ENCODE measurements at places on chromosomes 4 and X.

- no peak for DNase-seq
These were observed 348.7 kb downstream of the BMPR1B start for GRCh38 chr4:95106408-95106928.

- DNase-seq: no peak
These were observed 228.9 kb upstream of the TTC29 start for GRCh38 chr4:147174591-147174990.

GRCh38 chrX:119488749-119489148 is 20.5 kb downstream of the SLC25A5 start:
- no peak for DNase-seq

DNA sequence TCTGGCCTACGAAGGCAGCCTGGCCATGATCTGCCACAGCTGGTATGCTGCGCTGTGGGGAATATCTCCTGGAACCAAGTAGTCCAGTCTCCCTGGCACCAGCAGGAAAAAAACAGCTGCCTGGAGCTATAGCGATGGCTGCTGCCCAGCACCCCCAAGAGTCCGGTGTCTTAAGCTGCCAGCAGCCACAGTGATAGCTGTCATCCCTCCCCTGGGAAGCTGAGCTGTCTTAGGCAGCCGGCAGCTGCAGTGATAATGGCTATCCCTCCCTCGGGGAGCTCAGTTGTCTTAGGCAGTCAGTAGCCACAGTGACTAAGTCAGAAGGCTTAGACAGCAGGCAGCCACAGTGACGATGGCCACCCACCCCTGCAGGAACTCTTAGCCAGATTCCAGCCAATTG is 205.1 kb downstream of the STPG2 start:
- DNase-seq: no peak

- no peak for DNase-seq
These were observed 763.7 kb downstream of the DMD start for GRCh38 chrX:32447640-32448039.

DNA sequence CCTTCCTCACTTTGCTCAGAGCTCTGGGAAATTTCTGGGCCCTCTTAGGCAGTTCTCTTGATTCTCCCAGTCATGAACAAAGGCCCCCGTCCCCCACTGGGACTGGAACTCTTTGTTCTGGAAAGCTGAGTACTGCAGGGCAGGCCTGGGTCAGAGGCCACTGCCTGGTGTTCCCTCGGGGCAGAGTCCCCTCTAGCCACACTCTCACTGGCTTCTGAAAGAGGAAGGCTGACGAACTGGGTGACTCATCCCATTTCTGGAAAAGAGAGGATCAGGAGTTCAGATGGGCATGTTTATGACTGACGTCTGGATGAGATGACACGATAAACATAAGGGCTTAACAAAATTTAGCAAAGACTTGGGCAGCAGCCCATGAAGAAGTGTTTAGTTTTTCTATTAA is 47.7 kb downstream of the DDX3X start:
- no peak for DNase-seq

DNA sequence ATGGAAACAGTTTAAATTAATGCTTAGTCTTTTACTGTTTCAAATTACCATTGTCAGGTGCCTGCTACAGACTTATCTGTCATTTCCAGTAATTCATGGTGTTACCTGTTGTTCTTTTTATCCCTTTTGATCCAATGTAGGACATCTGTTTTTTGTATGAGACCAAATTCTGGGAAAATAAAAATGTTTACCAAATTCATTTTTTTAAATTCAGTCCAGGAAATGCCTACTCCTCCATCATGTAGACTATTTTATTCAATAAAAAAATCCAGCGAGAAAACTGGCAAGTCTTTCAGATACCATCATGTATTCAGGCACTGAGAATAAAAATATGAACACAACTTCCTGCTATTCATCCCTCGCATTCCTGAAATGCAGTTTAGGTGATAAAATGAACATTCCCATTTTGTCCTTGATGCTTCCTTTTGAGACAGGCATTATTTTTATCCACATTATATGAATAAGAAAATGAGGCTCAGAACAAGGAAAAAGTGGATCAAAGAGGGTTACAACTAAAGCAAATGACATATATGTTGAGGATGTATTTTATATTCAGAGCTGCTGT is 584.2 kb downstream of the SPRY1 start:
- DNase-seq: no peak

GRCh38 chr4:42397635-42398170 is 415 bp downstream of the SHISA3 start:
- DNase-seq: no peak

DNA sequence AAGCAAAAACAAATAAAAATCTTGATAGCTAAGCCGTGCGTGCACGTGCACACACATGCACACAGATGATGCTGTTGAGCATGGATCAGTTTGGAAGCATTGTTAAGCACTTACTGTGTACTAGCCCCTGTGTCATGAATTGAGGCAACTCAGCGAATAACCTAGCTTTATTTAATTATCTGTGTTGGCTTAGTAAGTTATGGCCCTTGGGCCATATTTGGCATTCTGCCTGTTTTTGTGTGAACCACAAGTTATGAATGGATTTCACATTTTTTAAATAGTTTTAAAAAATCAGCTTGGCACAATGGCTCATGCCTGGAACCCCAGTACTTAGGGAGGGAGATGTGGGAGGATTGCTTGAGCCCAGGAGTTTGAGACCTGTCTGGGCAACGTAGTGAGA is 113.6 kb upstream of the CBLL2 start:
- DNase-seq: no peak

- no peak for DNase-seq
These were observed 162.9 kb downstream of the NSUN7 start for GRCh38 chr4:40912460-40913184.

DNA sequence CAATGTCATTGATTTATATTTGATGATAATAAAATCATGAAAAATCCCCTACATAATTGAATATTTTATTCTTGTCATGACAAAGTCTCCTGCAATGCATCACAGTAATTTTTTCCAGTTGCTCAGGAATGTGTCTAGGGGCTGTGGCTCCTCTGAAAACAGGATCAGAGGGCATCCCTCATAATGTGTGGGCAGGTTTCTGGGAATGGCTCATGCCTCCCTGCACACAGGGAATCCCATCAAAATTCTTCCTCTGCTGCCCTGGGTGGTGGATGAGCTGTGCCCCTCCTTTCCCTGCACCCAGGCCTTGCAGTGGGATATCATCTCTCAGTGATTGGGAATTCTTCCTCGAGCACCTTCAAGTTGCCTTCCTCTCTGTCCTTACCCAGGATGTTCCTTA is 20.4 kb upstream of the PUDP start:
- no peak for DNase-seq

GRCh38 chr4:7516096-7516772 is 81.5 kb upstream of the PSAPL1 start:
- DNase-seq: no peak

DNA sequence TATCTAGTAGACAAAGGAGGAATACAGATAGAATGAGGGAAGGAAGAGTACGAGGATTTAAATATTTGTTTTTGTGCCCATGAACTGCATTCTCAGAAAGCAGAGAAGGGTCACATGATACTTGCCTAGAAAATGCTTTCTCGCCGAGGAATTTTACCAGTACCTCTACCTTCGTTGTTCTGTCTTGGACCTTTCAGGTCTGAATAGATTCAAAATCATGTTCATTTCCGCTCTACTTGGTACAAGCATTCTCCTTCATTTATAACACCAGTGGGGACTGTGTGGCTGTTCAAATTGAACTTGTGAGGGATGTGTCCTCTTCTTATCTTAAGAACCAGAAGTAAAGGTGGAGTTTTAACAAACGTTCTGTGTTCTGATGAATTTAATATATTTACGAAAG is 1.9 kb downstream of the USP38 start:
- no peak for DNase-seq

GRCh38 chrX:40749681-40750494 is 14.5 kb upstream of the MED14 start:
- no peak for DNase-seq

DNA sequence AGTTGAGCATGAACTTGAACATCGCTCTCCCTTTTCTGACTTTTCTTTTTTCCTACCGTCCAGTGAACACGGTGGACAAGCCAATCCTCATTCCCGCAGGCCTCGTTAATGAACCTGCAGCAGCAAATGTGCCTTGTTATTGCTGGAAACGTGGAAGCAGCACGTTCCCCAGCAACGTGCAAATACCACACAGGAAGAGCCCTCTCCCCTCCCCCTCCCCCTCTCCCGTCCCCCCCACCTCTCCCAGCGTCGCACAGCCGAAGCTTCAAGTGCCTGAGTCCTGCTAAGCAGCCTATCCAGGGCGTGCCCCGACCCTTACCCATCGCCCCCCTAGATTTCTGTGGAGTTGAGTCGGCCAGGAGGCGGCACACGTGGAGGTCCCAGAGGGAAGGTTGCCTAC is 219.9 kb downstream of the BCOR start:
- DNase-seq: no peak

- DNase-seq: no peak
These were observed 79.7 kb upstream of the PRSS48 start for GRCh38 chr4:151197247-151197646.

DNA sequence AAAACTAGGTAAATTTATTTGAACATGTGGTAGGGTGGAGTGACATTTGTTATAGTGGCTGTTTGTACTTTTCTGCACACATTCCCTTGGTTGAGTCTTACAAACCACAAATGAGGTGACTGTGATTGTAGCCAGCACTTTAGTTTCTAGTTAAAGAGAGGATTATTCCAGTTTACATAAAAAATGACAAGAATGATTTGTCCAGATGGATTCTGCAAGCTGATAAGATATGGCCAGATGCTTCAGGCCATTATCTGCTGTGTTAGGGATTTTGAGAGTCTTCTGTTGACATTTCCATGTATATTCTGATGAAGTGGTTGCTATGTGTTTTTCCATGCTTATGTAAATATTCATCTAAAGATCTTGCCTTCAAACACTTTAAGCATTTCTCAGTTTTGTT is 31.0 kb upstream of the PDE5A start:
- no peak for DNase-seq

GRCh38 chr4:73735231-73735630 is 5.1 kb upstream of the CXCL8 start:
- no peak for DNase-seq

DNA sequence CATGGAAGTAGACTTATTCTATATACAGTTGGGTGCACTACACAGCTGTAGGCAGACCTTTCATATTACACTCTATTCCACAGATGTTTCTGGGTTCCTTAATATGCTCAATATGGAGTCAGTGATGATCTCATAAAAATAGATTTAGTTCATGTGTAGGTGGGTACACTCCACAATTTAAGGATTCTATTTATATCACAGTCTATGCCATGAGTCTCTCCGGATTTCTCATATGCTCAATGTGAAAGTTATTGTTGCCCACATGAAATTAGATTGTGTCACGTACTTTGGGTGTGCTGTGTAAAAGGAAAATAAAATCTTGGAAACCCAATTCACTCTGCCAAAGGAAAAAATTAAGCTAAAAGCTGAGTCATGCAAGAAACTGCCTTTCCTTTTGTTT is 32.5 kb upstream of the TASL start:
- DNase-seq: no peak

DNA sequence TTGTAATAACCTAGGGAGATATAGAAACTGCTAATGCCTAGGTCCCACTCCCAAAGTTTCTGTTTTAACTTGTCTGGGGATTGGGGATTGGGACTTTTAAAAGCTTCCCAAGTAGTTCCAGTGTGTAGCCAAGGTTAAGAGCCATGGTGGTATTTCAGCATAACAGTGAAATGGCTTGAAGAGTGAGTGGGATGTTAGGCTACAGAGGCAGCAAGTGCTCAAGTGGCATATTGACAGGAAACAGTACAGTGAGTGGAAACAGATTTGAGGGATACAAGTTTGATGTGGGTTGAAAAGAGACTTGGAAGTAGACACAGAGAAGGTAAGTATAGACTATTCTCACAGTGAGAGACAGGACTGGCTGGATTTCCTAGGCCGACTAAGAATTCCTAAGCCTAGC is 217.6 kb upstream of the CNKSR2 start:
- DNase-seq: no peak

DNA sequence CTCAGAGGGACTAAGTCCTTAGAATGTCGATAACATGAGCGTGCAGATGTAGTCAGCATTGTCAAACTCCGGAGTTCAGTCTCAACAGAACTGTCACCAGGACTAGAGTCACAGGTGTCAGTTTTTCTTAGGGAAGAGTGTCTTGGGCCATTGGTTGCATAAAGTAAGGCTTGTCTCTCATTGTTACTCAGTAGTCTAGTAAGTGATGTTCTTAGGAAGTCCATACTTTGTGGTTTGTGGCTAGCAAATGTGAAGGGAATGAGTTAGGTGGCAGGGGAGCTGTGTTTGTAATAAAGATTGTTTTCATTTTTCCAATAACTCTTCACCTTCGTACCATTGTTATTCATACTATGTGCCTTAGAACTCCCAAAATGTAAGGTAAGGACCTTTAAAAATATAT is 119.6 kb downstream of the AFF2 start:
- DNase-seq: no peak

DNA sequence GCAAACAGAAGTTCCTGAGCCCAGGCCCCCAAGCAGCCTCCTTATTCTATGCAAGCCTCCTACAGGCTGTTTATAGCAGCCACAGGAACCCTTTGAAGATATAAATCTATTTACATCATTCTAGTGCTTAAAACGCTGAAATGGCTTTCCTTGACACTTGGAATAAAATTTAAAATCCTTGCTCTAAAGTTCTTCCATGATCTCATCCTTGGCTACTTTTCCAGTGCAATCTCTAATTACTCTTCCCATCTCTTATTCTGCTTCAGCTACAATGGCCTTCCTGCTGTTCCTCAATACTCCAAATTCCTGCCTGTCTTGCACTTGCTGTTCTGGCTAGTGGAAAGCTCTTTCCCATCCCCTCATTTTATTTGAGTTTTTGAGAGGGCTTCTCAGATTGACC is 634.2 kb upstream of the NR3C2 start:
- no peak for DNase-seq

DNA sequence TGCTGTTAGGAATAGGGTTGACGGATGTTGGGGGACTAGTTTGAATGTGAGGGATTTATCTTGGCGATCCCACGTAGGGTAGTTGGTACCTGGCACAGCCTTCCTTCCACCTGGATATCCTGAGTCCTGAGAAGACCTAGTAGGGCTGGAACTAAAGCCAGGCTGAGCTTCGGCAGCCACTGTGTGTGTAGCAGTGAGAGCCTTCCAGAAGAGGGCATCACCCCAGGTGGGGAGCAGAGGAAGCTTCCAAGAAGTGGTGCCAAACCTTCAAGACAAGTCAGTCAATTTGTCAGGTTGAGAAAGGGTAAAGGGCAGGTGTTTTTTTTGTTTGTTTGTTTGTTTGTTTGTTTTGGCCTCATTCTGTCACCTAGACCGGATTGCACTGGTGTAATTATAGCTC is 1.2 kb upstream of the FGFBP2 start:
- DNase-seq: no peak

DNA sequence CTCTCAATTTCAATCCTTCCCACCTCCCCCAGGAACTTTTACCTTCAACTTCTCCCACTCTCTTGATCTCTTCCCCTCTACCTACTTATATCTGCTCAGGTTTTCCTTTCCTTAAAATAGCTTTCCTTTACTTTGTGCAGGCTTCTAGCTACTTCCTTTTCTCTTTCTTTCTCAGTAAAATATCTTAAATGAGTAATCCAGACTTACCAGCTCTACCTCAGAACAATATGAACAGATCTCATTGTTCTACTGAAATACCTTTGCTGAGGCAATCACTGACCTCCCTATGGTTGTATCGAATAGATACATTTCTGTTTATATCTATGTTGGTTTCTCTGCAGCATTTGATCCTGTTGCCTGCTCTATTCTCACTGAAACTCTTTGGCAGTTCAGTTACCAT is 86.7 kb upstream of the WDR44 start:
- DNase-seq: no peak

Data from activated T-helper 1 cell treated with Interleukin-2 at 50 U/mL for 16 hours (primary cell).